ENCODE measurements at places on chromosomes 13 and 19.

DNA sequence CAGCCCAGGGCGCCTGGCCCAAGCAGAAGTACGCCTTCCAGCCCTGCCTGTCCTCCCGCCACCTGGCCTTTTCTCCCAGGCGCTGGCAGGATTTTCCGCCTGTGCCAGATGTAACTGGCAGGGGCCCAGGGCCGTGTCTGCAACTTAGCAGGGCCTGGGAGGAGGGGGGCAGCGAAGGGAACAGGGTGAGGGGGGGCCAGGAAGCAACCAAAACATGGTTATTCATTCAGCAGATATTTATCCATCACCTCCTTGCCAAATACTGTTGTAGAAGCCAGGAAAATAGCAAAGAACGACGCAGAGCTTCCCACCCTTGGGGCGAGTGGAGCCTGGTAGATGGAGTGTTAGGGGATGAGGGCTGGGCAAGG lies 5.6 kb downstream of the TLE6 start:
- DNase-seq = no peak

DNA sequence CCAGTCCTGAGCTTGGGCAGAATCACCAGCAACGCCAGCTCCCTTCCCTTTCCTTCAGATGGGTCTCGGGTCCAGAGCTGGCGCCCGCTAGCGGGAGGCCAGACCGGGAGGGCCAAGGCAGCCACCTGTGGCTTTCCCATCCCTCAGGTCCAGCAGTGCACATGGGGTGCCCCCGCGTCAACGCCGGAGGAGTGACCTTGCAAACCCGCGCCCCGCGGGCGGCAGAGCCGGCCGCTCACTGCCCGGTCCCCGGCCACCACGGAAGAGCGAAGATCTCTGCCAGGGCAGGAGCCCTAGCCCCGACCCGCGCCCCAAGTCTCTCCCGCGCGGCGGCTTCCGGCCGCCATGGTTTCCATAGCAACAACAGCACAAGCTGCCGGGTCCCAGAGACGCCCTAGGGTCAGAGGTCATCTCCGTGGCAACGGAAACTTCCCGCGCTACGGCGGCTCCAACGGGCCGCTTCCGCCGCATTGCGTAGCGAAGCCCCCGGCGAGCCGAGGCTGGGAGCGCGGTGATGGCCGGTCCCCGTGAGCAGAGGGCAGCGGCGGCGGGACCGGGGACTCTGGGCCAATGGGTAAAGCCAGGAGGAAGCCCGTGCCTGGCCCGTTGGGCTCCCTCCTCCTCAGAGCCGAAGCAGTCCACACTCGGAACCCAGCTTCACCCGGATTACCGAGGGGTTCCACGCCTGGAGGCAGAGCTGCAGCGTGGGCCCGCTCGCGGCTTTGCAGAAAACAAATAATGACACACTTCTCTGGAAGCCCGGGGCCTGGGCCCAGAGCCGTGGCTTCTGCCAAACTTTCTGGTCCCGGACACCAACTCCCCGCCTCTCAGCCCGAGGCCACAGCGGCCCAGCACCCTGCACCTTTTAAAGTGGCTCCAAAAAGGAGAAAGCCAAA lies 7.4 kb downstream of the FGF14 start:
- DNase-seq = peak; percentile 90

GRCh38 chr19:625257-625656 lies 8.1 kb downstream of the POLRMT start:
- no peak for DNase-seq

- peak; percentile 25 for DNase-seq
Measured at GRCh38 chr19:18021121-18021755, 13.3 kb downstream of the ARRDC2 start.

- no peak for DNase-seq
Measured at GRCh38 chr13:28557725-28558520, 63.0 kb upstream of the FLT1 start.

DNA sequence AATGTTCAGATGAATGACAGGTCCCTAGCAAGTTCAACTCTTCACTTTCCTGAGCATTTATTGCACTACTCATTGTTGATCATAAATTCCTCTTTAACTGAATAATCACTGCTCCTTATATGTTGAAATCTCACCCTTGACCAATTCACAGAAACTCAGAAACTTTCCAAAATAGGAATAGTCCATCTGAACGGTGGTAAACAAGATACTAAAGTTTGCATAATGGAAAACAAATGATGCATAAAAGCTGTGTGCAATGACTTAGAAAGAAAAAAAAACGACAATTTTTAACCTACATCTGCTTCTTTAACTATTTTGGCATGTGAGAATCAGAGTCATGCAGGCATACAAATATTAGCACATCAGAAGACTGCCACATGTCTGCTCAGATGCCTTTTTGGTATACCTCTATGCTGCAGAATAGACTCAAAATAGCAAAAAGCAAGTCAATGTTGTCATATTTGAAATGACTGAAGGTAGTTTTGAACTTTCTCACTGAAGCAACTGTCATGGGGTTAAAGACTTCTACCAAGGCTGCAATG lies 34.8 kb downstream of the SLC10A2 start:
- no peak for DNase-seq

GRCh38 chr19:55654868-55655647 lies at the start of gene U2AF2:
TSS of gene U2AF2 (plus strand) at chr19:55655035. CDS start at chr19:55655105, 70 bp downstream.
- peak; percentile 96 for DNase-seq

DNA sequence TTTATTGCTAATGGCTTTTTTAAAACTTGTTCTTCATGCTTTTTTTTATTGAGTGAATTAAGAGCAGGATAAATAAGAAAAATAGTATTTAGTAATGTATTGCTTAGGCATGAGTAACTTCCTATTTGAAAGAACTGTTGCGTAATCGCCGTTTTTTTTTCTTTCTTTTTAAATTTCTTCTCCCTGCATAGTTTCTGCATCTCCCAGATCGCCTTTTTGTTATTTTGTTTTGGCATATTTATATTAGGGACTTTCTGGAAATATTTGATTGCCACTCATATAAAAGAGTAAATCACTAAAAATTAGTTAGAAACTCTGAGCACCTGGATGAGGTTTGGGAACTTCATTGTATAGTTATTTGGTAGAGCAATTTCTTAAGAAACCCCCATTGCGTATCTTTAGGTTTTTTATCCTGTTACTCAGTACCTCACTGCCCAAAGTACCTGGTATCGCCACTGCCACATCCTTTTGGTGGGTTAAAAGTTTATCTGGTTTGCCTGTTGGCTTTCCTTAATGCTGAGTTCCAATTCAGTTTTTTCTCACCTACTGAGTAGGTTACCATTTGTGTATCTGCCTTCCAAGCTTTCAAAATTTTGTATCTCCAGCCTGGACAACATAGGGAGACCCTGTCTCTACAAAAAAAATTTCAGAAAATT lies 36.2 kb upstream of the LPAR6 start:
- DNase-seq = peak; percentile 76

- no peak for DNase-seq
Measured at GRCh38 chr19:46297700-46298478, 1.0 kb downstream of the HIF3A start.

DNA sequence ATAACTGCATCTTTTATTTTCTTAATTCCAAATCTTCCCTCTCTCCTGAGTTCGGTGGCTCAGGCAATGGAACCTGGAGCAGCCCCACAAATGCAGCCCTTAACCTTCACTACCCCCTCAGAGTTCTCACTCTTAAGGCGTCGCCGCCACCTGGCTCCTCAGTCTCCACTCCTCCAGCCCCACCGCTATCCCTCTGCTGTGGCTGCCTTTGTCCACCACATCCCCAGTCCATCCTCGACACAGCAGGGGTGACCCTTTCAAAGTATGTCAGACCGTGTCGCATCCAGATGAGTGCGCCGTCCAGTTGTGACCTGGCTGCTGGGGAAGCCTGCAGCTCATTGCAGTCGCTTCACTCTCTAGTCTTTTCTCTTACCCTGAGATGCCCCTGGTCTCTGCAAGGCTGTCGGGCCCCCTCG lies 1.0 kb downstream of the SPPL2B start:
- DNase-seq = no peak

DNA sequence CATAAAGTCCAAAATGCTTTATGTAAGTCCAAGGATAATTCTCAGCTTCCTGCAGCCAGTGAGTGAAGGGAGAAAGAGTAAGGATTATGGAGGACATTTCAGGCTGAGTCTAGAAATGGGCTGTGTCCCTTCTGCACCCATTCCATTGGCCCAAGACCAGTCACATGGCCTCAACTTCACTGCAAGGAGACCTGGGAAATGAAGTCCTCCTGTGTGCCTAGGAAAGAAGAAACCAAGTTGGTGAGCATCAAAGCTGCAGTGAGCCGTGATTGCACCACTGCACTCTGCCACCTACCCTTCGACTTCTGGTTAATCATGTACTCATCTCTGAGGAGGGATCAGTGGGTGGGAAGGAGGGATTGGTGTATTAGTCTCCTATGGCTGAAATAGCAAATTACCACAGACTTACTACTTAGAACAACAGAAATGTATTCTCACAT lies 3.6 kb upstream of the CD37 start:
- peak; percentile 88 for DNase-seq

- DNase-seq = no peak
Measured at GRCh38 chr13:73599232-73600128, 534.7 kb downstream of the KLF12 start.

DNA sequence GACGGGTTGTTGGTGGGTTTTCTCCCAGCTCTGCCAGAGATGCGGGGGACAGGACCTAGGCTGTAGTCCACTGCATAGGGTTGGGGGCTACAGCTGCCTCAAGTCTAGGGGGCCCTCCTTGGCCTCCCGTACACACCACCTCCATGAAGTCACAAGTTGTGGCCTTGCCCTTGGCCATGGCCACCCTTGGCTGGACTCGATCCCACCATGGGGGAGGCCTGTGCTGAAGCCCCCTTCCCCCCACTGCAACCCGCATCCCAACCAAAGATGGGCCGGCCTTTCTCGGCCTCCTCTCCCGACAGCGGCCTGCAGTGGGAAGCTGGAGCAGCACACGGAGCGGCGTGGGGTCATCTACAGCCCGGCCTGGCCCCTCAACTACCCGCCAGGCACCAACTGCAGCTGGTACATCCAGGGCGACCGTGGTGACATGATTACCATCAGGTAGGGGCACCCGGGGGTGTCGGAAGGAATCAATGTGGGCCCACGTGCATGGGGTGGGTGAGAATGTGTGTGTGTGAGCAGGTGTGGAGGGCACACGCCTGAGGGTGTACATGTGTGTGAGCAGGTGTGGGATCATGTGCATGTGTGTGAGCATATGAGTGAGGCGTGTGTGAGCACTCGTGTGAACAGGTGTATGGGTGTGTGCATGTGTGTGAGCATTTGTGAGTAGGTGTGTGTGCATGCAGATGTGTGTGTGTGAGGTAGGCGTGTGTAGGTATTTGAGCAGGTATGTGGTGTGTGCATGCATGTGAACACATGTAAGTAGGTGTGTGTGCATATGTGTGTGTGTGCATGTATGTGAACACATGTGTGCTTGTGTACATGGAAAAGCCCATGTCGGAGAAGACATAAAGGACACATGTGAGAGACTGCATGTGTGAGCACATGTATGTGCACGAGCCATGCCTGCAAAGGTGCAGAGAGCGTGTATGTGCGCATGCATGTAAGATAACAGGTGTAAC lies 8.7 kb downstream of the LRP3 start:
- DNase-seq = no peak

GRCh38 chr19:19280561-19280960 lies 7.5 kb upstream of the TM6SF2 start:
- no peak for DNase-seq

All from MV-4-11 (cell line).